ENCODE measurements at places on chromosomes 1 and 21.

GRCh38 chr1:115426956-115427355 is 88.9 kb upstream of the NGF start:
- DNase-seq = no peak

DNA sequence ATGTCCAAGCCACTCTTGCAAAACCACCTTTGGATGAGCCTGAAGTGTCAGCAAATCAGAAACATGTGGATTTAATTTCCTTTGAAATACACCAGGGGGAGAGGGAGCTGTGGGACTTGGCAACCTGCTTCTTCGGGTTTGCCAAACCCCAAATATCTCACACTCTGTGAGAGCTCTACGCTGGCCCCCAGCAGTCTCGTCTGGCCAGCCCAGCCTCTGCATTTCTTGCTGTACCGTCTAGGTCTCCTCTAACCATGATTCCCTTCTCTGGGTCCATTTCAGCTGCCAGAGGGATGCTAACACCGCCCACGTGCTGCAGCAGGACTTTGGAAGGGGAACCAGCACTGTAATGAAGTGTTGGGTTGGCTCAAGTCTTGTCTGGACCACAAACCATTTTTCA is 114.6 kb downstream of the MRPS6 start:
- no peak for DNase-seq

- DNase-seq = no peak
These were observed 239.4 kb upstream of the POU3F1 start for GRCh38 chr1:38285807-38286530.

GRCh38 chr1:2556277-2556677 is at the start of gene TNFRSF14:
TSS of gene TNFRSF14 (plus strand) at chr1:2556371. CDS start at chr1:2556665, 294 bp downstream.
- DNase-seq = peak; percentile 82

- DNase-seq = no peak
These were observed 61.5 kb upstream of the ATP1B1 start for GRCh38 chr1:169044971-169045370.

DNA sequence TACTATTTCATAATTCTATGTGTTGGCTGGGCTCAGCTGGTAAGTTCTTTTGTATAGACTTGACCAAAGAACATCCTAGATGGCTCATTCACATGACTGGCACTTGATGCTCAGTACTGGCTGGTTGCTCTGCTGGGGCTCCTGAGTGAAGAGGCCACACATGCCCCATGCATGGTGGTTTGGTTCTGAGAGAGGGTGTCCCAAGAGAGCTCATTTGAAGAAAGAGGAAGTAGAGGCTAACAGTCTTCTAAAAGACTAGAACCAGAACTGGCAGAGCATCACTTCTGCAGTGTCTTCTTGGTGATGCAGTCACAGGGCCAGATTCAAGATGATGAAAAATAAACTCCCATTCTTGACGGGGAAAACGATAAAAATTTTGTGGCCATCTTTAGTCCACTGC is 5.2 kb upstream of the BACH1 start:
- no peak for DNase-seq

- no peak for DNase-seq
These were observed 134.1 kb downstream of the ZC3H11B start for GRCh38 chr1:219478811-219479210.

DNA sequence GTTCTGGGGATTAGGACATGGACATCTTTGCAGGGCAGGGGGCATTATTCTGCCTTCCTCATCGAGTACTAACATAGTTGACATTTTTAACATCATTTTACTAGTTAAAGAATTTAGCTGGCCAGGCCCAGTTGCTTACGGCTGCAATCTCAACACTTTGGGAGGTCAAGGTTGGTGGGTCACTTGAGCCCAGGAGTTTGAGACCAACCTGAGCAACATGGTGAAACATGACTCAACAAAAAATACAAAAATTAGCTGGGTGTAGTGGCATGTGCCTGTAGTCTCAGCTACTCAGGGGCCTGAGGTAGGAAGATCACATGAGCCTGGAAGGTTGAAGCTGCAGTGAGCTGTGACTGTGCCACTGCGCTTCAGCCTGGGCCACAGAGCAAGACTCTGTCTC is 29.8 kb upstream of the THEM4 start:
- no peak for DNase-seq

DNA sequence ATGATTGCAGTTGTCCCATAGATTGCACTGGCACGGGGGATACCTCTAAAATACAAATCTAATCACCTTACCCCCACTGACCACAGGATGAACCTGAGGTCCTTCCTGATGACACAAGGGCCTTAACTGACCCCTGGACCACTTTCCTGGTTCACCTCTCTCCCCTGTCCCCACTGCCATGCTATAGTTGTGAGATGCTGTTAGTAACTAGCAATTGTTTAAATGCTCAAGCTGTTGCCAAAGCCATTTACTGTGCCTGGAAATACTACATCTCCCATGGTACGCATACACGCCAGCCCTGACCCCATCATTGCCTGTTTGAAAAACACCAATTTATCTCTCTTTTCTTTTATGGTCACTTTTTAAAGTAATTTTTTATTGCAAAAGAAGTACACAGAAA is 29.1 kb upstream of the RGS8 start:
- no peak for DNase-seq

DNA sequence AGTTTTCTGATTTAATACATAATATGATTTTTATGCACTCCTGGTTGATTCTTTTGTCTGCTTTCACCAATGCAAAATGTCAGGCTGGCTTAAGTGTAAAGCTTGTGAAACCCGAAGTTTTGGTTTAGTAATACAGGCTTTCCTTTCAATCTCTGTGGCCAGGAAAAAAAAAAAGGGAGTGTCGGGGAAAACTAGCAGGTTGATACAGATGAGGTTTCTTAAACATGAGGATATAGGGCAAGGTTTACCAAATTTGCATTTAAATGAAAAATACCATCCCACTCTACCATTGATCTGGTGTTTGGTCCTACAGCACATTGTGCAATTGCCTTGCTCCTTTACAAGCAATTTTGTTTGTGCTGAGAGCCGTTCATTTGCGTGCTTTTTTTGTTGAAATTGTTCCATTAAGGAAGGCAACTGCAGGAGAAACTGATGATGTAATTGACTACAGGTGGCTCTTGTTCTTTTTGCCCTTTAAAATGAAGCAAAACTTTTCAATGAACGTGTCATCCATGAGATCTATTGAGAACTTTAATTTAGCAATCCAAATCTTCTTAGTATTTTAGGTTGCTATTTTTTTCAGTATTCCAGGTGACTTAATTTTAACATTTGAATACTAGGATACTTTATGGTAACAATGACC is 22.7 kb downstream of the CLIC6 start:
- no peak for DNase-seq

DNA sequence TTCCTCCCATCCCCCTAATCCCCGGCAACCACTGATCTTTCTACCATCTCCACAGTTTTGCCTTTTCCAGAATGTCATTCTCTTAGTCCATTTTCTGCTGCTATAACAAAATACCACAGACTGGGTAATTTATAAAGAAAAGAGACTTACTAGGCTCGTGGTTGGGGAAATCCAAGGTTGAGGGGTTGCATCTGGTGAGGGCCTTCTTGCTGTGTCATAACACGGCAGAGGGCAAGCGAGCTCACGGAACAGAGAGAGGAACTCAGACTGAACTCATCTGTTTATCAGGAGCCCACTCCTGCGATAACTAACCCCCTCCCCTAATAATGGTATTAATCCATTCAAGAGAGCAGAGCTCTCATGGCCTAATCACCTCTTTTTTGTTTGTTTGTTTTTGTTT is 52.0 kb downstream of the RUNX3 start:
- DNase-seq = no peak

GRCh38 chr1:162230096-162230495 is 146.6 kb downstream of the SPATA46 start:
- no peak for DNase-seq

DNA sequence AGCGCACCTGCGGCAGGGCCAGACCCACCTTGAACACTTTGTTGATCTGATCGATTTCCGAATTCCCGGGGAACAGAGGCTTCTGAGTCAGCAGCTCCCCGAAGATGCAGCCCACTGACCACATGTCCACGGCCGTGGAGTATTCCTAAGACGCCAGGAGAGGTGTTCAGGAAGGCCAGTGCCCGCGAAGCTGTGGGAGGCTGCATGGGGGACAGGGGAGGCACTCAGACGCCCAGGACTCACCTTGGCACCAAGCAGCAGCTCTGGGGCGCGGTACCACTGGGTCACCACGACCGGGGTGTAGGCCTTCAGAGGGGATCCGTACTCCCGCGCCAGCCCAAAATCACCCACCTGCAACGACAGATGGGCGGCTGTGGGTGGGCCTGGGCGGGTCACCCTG is 11.2 kb upstream of the SLC35E2B start:
- DNase-seq = no peak

- DNase-seq = no peak
These were observed 48.6 kb downstream of the CNN3 start for GRCh38 chr1:94878329-94878728.

DNA sequence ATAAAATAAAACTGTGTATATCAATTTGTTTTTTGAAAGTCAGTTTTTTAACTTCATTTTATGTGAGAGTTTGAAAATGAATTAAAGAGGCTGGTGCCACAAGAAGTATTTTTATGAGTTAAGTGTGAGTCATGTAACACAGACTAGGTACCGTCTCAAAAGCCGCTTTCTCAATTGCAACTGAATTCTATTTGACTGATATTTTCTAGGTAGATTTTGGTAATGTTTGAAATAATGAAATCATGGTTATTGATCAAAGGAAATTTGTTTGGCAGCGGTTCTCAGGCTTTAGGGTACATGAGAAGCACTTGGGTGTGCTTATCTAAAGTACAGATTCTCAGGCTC is 4.6 kb downstream of the SNX27 start:
- no peak for DNase-seq

- no peak for DNase-seq
These were observed 12.6 kb upstream of the IL12RB2 start for GRCh38 chr1:67294836-67295617.

DNA sequence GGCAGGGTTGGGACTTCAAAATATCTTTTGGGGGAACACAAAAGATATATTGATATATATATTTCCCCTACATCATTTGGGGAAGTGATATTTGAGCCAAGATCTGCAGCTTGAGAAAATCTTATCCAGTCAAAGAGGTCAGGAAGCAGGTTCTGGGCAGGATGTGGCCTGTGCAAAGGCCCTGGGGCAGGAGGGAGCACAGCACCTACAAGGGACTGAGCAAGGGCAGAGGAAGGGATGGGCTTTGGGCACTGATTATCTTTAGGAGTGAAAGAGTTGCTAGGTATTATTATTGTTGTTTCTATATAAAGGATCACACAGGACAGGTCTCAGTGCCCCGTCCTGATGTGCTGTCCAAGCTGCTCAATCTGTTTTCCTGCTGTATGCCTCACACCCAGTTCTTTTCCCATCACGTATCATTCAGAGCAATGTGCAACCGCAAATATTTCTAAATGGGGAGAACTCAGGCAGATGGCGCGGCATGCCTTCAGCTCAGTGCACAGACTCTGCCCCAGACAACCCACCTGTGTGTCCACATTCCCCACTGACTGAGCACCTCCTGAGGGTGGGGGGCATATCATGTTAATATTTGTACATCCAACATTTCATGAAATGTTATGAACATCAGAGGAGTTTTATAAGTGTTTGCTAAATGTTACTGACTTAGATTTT is 28.1 kb upstream of the GPR137B start:
- DNase-seq = no peak

DNA sequence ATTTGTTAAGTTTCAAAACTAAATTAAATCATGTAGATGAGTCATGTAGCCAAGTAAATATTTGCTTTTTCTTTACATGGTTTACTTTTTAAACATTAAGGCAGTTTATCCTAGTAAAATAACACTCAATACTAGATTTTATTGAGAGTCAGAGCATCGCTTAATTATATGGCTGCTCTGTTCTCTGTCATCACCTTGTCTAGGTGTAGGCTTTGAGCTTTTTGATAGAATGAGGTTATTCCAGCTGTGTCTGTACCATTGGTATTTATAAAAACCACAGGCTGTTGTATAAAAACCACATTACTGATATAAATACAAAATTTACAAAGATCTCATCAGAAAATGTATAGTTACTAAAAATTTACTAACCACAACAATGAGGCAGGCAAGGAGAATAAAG is 42.5 kb upstream of the GPR52 start:
- no peak for DNase-seq

DNA sequence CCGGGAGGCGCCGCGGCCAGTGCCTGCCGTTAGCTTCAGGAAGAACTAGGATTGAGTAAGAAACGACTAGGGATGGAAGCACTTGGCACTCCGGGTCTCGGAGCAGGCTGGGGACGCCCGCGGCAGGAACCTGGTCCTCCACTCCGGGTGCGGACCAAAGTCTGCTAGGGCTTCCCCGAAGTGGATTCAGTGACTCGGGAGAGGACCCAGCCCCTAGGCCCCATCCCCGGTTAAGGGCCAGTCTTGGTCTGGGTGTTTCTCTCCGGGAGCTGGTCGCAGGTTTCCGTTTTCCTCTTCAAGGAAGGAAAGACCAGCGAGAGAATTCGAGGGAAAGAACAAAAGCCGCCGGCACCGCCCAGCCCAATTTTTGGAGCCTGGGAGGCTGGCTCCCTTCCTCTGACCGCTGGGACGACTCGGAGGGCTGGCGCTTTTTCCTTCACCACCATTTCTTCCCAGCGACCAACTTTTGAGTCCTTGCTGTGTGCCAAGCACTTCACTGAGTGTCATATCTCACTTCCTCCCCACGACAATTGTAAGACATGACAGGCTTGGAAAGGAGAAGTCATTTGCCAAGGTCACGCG is 16.8 kb upstream of the STMN1 start:
- DNase-seq = peak; percentile 15

- DNase-seq = no peak
These were observed 37.4 kb upstream of the CASZ1 start for GRCh38 chr1:10833630-10834557.

All from CD4-positive, alpha-beta T cell treated with Interleukin-10 for 1 hour (primary cell).